ENCODE measurements at places on chromosomes 7 and 10. TPM values are rescaled to one million over a fixed set of nuclear protein-coding genes. Genes with fewer than 3 reads are reported as not detected.

GRCh38 chr10:22250897-22251660 lies 33.3 kb upstream of the EBLN1 start:
- peak overlapping the region; percentile 96 for H3K27ac ChIP-seq
- peak overlapping the region; percentile 96 for H3K4me3 ChIP-seq
- H3K4me1 ChIP-seq: peaks cover 8% of the 10 kb centered on the region
- peaks cover 68% of the 10 kb centered on the region for H3K27me3 ChIP-seq
- no peak for DNase-seq

DNA sequence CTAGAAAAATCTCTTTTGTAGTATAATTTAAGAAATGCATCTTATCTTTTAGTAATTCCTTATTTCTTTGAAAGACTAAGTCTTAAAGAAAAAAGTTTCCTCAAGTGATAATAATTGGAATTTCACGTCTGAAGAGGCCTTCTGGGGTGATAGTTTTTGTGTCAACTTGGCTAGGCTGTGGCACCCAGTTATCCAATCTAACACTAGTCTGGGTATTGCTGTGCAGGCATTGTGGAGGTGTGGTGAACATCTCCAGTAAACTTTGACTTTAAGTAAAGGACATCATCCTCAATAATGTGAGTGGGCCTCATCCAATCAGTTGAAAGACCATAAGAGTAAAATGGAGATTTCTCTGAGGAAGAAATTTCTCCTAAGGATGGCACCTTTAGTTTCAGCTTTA lies 2.3 kb upstream of the TUBAL3 start:
- H3K4me1 ChIP-seq: no peaks in the 10 kb centered on the region
- H3K27ac ChIP-seq: no peak overlapping the region
- H3K4me3 ChIP-seq: no peak overlapping the region
- peaks cover 2% of the 10 kb centered on the region for H3K36me3 ChIP-seq

DNA sequence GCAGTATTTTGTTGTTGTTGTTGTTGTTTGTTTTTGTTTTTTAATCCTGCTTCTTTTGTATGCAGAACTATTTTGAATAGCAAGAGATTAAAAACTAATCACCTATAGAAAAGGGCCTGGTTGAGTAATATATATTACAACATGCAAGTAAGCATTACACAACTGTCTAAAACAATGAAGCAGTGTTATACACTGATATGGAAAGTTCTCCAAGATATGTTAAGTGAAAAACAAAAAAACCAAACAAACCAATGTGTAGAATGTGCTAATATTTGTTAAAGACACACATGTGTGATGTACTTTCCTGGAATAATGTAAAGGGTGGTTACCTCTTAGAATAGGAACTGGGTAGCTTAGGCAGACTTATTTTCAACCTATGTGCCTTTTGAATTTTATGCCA lies 117.4 kb downstream of the ZNF365 start:
- H3K4me3 ChIP-seq: no peak overlapping the region
- DNase-seq: no peak
- peaks cover 4% of the 10 kb centered on the region for H3K27me3 ChIP-seq
- no peak overlapping the region for H3K27ac ChIP-seq
- H3K36me3 ChIP-seq: no peaks in the 10 kb centered on the region

DNA sequence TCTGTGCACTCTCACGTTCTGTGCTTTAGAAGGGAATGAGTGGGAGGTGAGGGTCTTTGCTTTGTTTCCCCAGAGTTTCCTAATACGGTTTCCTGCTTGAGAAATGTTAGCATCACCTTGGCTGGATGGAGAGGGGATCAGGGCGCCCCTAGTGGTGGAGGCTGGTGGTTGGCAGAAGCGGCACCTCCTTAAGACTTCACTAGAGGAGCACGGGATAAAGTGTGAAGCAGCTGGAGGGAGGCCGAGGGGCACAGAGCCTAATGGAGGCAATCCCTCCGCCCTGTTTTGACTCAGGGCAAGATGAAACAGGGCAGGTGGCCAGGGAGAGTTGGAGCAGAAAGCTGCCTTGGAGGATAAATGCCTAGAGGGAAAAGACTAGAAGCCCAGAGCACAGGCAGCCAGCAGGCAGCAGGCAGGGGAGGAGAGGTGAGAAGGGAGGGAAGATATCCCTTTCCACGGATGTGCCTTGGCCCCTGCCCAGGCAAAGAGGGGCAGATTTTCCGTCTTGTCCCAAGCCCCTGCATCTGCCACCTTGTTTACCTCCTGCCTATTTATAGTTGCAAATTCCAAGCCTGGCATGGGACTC lies 56.0 kb upstream of the BTRC start:
- DNase-seq: peak; percentile 66
- H3K27ac ChIP-seq: no peak overlapping the region
- H3K27me3 ChIP-seq: peaks cover 81% of the 10 kb centered on the region
- peaks cover 4% of the 10 kb centered on the region for H3K4me1 ChIP-seq
- H3K4me3 ChIP-seq: no peak overlapping the region
- no peaks in the 10 kb centered on the region for H3K36me3 ChIP-seq

GRCh38 chr7:25672496-25672895 lies 444.2 kb upstream of the NPVF start:
- no peak overlapping the region for H3K27ac ChIP-seq
- no peaks in the 10 kb centered on the region for H3K27me3 ChIP-seq
- H3K36me3 ChIP-seq: no peaks in the 10 kb centered on the region

DNA sequence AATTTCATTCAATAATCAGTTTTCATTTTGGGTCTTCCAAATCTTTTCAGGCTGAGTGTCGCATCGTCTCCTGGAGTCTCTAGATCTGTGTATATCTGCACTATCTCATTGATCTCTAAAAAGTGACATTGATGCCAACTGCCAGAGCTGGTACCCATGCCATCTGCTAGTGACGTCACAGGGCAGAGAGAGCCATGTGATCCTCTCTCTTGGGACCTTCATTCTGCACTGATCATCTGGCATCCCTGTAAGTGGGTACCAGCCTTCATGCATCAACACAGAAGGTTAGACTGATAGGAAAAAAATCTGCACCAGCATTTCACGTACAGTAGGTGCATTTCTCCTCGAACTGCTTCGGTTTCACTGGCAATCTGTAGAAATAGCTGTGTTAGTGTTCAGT lies at the start of gene NEUROD6:
Gene NEUROD6 (minus strand): TSS at position 124 of the 400 bp plus-strand sequence. CDS start 1,458 bp downstream, outside the sequence.
- H3K27me3 ChIP-seq: peaks cover 55% of the 10 kb centered on the region
- no peak within 1 kb of the TSS for H3K27ac ChIP-seq
- peaks cover 7% of the 10 kb centered on the region for H3K4me1 ChIP-seq
- H3K4me3 ChIP-seq: no peak within 1 kb of the TSS
- DNase-seq: no peak
- no peaks in the 10 kb centered on the region for H3K36me3 ChIP-seq

- no peaks in the 10 kb centered on the region for H3K36me3 ChIP-seq
- no peak overlapping the region for H3K27ac ChIP-seq
- no peak for DNase-seq
- no peak overlapping the region for H3K4me3 ChIP-seq
- no peaks in the 10 kb centered on the region for H3K27me3 ChIP-seq
- no peaks in the 10 kb centered on the region for H3K4me1 ChIP-seq
These were observed 464.5 kb downstream of the ARL4A start for GRCh38 chr7:13151978-13152377.

DNA sequence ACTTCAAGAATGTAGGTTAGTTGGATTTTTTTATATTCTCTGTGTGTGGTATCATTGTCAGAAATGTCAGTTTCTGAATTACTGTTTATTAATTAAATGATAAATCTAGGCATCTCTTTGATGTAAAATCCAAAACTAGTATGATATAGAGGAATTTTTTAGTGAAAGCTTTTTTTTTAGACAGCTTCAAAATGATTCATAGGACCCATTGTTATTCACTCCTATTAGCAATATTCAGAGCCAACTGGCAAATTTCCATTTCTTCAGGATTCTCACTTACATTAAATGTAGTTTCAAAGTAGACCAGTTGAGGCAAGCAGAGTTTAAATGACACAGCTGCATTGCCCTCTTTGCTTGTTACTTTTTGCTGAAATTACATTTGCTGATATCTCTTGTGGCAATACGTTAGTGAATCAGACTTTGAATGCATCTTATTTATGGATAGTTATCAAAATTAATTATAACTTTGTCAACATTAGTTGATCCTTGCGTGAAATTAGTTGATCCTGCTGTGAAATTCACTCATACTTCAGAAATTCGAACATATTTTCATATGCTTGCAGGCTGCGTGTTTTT lies 20.3 kb downstream of the ZNF277 start:
- H3K27ac ChIP-seq: no peak overlapping the region
- H3K27me3 ChIP-seq: no peaks in the 10 kb centered on the region
- DNase-seq: no peak
- H3K4me1 ChIP-seq: peaks cover 2% of the 10 kb centered on the region
- peaks cover 4% of the 10 kb centered on the region for H3K36me3 ChIP-seq

- H3K4me1 ChIP-seq: peaks cover 16% of the 10 kb centered on the region
- no peak overlapping the region for H3K27ac ChIP-seq
- H3K36me3 ChIP-seq: no peaks in the 10 kb centered on the region
- H3K27me3 ChIP-seq: no peaks in the 10 kb centered on the region
- DNase-seq: no peak
These were observed 148.8 kb downstream of the CHN2 start for GRCh38 chr7:29343399-29343798.

DNA sequence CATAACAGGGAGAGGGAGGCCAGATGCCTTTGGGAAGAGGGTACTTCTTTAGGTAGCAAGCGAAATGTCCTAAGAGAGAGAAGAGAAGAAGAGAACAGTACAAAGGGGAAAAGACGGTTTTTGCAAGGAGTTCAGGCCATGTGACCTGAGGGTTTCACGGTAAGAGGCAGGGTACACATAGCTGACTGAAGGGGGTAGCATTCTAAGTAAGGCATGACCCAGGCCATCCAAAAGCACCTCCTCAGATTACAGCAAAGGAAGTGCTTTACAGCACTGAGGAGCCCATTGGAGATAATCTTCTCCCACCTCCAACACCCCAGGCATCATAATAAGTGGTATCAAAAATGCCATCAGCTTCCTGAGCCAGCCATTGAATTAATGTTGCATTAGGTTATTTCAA lies 258.2 kb upstream of the NPY start:
- H3K27ac ChIP-seq: no peak overlapping the region
- peaks cover 3% of the 10 kb centered on the region for H3K27me3 ChIP-seq
- no peaks in the 10 kb centered on the region for H3K4me1 ChIP-seq

- DNase-seq: no peak
- peaks cover 1% of the 10 kb centered on the region for H3K4me1 ChIP-seq
- H3K4me3 ChIP-seq: no peak overlapping the region
- no peaks in the 10 kb centered on the region for H3K27me3 ChIP-seq
- no peak overlapping the region for H3K27ac ChIP-seq
These were observed 51.2 kb downstream of the WDFY4 start for GRCh38 chr10:48735836-48736390.

GRCh38 chr7:20270867-20271266 lies 53.7 kb upstream of the MACC1 start:
- H3K36me3 ChIP-seq: no peaks in the 10 kb centered on the region
- no peak for DNase-seq
- no peak overlapping the region for H3K4me3 ChIP-seq
- no peaks in the 10 kb centered on the region for H3K27me3 ChIP-seq

- no peaks in the 10 kb centered on the region for H3K27me3 ChIP-seq
- no peak for DNase-seq
- H3K4me1 ChIP-seq: peaks cover 21% of the 10 kb centered on the region
- H3K4me3 ChIP-seq: peak overlapping the region; percentile 20
These were observed 100.3 kb downstream of the PAXIP1 start for GRCh38 chr7:154902600-154903082.

The PDGFA gene
- total RNA-seq: 81.2 TPM

The TMEM140 gene
- not detected for total RNA-seq

The ZNF655 gene
- 70.9 TPM for total RNA-seq

The PRSS1 gene
- total RNA-seq: 26.9 TPM

The AHR gene
- total RNA-seq: 15.1 TPM

The FAM53B gene
- 36.8 TPM for total RNA-seq

The ERVW-1 gene
- total RNA-seq: not detected

All from progenitor cell of endocrine pancreas (in vitro differentiated cells).